SJCRH30 (cell line): ENCODE measurements at places on chromosomes 5 and 9. TPM values are rescaled to one million over a fixed set of nuclear protein-coding genes. Genes with fewer than 3 reads are reported as not detected.

- DNase-seq: peak; percentile 24
- no peaks in the 10 kb centered on the region for H3K36me3 ChIP-seq
- H3K27me3 ChIP-seq: no peaks in the 10 kb centered on the region
Observed at GRCh38 chr5:112848116-112848811, 12.8 kb upstream of the SRP19 start.

DNA sequence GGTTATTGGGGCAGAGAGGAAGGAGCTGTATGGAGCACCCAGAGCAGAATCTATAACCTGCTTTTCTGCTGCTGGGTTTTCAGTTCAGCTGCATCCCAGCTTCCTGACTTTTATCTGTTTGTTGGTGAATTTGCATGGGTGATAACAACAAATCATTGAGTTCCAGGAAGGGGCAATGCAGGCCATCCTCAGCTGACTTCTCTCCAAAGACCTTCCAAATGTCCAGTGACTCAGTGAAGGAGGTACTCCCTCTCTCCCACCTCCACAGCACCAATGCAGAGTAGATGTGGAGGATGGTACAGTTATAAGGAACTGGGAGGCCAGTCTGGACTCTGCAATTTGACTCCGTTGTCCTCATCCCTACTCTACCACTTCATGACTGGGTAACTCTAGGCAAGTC, 1.6 kb upstream of the TXN start:
- 0 out of 2 replicates have a peak, but pooled peaks cover 4% of the 10 kb centered on the region for H3K4me1 ChIP-seq
- no peak for DNase-seq
- no peak overlapping the region for H3K4me3 ChIP-seq
- H3K27me3 ChIP-seq: no peaks in the 10 kb centered on the region
- no peak overlapping the region for H3K27ac ChIP-seq

TMEM267 gene
- 16.2 and 17.3 TPM in 2 replicates for total RNA-seq

DNA sequence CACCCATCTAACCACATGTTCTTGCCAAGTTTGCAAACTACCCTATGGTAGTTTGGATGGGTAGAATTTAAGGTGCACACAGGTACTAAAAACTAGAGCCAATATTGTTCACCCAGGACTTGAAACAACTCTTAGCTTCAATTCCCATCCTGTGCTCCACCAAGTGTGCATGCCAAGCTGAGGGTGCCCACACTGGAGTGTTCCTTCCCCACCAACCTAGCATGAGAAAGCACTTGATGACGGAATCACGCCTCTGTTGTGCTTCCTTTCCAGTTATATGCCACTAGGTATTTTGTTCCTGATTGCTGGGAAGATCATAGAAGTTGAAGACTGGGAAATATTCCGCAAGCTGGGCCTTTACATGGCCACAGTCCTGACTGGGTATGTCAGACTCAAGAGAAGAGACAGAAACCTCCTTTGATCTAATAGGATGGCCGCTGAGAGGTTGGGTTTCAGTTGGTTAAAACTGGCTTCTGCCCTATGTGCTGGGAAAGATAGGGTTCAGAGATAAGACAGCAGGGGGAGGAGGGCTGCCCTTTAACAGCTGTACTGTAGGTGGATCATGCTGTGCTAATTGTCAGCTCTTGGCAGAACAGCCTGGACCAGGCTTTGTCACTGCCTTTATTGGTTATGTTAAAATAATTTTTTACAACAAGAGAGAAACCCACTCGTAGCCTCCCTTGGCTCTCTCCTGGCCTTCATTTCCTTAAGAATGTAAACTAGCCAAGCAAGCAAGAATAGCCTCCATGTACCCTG, 83.5 kb downstream of the SLC1A1 start:
- H3K4me3 ChIP-seq: no peak overlapping the region
- H3K27me3 ChIP-seq: no peaks in the 10 kb centered on the region
- peak; percentile 6 for DNase-seq
- no peak overlapping the region for H3K27ac ChIP-seq
- H3K36me3 ChIP-seq: no peaks in the 10 kb centered on the region
- no peaks in the 10 kb centered on the region for H3K4me1 ChIP-seq

CFAP77 gene
- not detected in 2 replicates for total RNA-seq

DNA sequence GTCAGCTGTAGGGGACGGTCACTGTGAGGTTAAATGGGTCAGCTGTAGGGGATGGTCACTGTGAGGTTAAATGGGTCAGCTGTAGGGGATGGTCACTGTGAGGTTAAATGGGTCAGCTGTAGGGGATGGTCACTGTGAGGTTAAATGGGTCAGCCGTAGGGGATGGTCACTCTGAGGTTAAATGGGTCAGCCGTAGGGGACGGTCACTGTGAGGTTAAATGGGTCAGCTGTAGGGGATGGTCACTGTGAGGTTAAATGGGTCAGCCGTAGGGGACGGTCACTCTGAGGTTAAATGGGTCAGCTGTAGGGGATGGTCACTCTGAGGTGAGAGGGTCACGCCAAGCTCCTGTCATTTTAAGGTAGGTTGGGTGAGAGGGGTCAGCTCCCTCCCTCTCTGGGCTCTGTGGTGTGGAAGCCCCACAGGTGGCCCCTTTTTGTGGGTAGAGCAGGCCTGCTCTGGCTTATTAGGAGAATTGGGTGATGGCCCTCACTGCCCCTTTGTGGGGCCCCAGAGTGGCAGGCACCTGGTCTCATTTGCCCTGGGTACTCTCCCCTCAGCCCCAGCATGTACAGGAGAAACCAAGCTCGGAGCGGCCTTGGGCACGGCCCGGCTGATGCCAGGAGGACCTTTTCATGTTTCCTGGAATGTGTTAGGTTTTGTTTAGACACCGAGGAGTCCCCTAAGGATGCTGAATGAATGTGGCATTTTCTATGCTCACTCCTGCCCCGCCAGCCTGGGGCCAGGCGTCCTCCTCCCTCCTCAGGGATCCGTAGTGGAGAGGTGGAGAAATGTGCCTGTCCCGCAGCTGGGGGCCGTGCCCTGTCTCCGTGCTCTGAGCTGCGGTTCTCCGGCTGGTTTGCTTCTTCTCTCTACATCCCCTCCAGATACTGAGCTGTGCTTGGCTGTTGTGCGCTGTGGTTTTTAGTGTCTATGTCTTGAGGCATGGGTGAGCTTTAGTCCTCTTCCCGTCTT, 31.4 kb downstream of the AHRR start:
- no peaks in the 10 kb centered on the region for H3K27me3 ChIP-seq
- H3K4me1 ChIP-seq: no peaks in the 10 kb centered on the region
- H3K36me3 ChIP-seq: no peaks in the 10 kb centered on the region
- H3K27ac ChIP-seq: no peak overlapping the region
- DNase-seq: no peak

DNA sequence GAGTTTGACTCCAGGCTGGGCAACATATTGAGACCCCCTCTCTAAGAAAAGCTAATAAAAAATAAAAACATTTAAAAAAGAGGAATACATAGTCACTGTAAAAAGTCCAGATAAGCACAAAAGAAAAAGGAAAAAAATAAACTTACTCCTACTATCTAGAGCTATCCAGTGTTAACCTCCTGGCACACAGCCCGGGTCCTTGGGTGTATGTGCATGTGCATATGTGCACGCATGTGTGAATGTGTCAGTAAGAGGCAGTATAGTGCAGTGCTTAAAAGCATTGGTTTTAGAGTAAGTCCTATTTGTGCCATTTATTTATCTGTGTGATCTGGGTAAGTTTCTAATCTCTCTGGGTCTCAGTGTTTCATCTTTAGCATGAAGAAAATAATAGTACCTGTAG, 26.7 kb downstream of the FAM219A start:
- no peak for DNase-seq
- no peaks in the 10 kb centered on the region for H3K27me3 ChIP-seq
- no peaks in the 10 kb centered on the region for H3K4me1 ChIP-seq
- no peak overlapping the region for H3K4me3 ChIP-seq
- H3K27ac ChIP-seq: no peak overlapping the region
- no peaks in the 10 kb centered on the region for H3K36me3 ChIP-seq

GRCh38 chr5:1406681-1407640, 38.3 kb downstream of the SLC6A3 start:
- DNase-seq: no peak
- H3K4me1 ChIP-seq: no peaks in the 10 kb centered on the region
- no peaks in the 10 kb centered on the region for H3K27me3 ChIP-seq
- H3K36me3 ChIP-seq: no peaks in the 10 kb centered on the region
- no peak overlapping the region for H3K27ac ChIP-seq

- H3K27ac ChIP-seq: peak overlapping the region; percentile 84
- peak; percentile 87 for DNase-seq
- H3K27me3 ChIP-seq: no peaks in the 10 kb centered on the region
Observed at GRCh38 chr5:124655921-124656511, 90.4 kb downstream of the ZNF608 start.

SHOC1 gene
- total RNA-seq: 0.58 and 0.85 TPM in 2 replicates

GRCh38 chr5:134296213-134296612, 70.3 kb upstream of the PPP2CA start:
- no peak overlapping the region for H3K27ac ChIP-seq
- H3K36me3 ChIP-seq: no peaks in the 10 kb centered on the region
- H3K4me3 ChIP-seq: no peak overlapping the region
- H3K27me3 ChIP-seq: no peaks in the 10 kb centered on the region
- no peaks in the 10 kb centered on the region for H3K4me1 ChIP-seq
- DNase-seq: no peak

DNA sequence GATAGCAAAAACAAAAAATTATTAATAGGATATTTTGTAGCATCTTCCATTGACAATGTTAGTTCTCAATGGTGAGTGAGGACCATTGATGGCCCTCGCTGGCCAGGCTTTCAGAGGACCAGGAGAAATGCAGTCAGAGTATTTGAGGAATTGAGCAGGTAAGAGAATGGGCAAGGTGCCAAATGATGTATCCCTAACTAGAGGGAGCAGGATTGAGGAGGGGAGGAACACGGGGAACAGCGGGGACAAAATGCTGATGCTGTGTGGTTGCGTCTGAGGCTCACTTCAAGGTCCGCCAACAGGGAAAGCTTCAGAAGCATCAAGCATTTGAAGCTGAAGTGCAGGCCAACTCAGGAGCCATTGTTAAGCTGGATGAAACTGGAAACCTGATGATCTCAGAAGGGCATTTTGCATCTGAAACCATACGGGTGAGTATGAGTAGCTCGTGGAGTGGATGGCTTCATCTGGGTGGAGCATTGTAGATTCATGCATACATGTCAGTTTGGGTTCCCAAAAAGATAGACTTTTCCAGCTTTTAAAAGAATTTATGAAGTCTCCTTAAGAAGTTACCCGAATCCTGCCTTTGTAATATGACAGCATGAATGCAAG, 16.2 kb downstream of the SPTAN1 start:
- peak; percentile 43 for DNase-seq
- H3K27me3 ChIP-seq: no peaks in the 10 kb centered on the region
- H3K27ac ChIP-seq: no peak overlapping the region
- H3K4me3 ChIP-seq: no peak overlapping the region

DNA sequence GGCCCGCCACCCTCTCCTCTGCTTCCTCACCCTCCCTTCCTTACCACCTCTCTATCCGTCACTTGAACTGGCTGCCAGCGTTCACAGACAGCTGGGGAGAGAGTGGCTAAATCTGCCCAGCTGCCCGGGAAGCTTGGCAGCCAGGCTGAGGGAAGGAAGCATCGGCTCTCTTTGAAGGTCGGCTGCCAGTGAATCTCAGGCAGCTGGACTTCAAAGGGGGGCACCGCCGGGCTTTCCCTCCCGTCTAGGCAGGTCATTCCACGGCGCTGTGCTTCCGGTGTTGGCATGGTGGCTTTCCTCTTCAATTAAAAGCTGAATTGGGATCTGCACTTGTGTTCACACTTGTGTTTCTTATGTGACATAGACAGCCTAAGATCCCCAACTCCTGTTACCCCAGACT, 174.0 kb downstream of the GDNF start:
- H3K4me1 ChIP-seq: peaks cover 40% of the 10 kb centered on the region
- peak; percentile 90 for DNase-seq
- peak overlapping the region; percentile 45 for H3K27ac ChIP-seq
- no peaks in the 10 kb centered on the region for H3K36me3 ChIP-seq
- peak overlapping the region; percentile 8; the same call in 1 of the 2 replicates for H3K4me3 ChIP-seq

PCDHGA6 gene
- 4.9 and 5.8 TPM in 2 replicates for total RNA-seq

DNA sequence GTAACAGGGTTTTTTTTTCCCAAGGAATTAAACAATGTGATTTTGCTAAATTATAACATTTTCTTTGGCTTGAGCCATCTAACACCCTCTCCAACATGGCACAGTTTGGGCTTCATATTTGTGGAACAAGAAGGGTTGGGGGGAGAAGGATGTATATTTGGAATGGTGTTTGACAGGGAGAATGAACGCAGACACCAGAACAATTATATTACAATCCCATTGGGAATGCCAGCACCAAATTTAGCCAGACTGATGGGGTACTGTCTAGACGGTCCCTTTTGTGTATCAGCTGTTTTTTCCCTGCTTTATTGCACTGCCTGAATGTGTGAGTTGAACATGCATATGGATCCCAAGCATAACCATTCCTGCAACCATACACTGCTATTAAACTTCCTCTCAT, 130.9 kb upstream of the TMEM161B start:
- no peaks in the 10 kb centered on the region for H3K36me3 ChIP-seq
- no peak overlapping the region for H3K4me3 ChIP-seq
- H3K27ac ChIP-seq: no peak overlapping the region
- no peaks in the 10 kb centered on the region for H3K4me1 ChIP-seq

DNA sequence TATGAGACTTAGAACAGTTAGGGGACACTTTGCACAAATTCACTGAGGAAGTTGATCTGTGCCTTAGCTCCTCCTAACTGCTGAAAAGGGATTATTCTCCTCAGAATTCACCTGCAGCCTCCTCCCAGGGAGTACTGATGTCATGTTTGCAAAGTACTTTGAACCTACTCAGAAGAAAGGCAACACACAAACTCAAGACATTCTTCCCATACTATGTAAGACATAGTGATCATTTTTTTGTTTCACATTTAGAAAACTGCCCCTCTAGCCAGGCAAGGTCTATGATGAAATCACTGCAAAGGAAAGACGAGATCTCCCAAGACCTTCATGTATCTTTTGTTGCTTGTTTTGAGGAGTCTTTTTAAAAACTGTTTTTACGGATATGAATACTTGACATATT, 10.6 kb upstream of the VLDLR start:
- no peaks in the 10 kb centered on the region for H3K27me3 ChIP-seq
- no peak for DNase-seq
- no peaks in the 10 kb centered on the region for H3K4me1 ChIP-seq
- no peaks in the 10 kb centered on the region for H3K36me3 ChIP-seq
- H3K4me3 ChIP-seq: no peak overlapping the region

CA9 gene
- total RNA-seq: 2.5 and 3.2 TPM in 2 replicates

DNA sequence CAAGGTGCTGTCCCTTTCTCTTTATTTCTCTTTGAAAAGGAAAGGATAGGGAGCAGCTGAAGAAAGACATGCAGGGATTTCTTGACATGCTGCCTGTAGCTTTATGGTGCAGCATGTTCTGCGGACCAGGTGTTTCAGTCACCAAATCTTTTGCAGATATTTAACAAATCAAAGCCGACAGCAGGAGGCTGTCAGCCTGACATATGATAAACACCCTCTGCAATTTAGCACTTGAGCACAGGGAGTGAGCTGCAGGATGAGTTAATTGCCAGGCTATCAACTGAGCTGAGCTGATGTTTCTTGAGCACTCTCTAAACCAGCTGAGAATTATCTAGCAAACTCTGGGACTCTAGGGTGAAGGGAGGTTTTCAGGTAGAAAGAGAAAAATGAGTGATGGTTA, 212.8 kb upstream of the ATP10B start:
- DNase-seq: no peak
- no peak overlapping the region for H3K27ac ChIP-seq
- no peak overlapping the region for H3K4me3 ChIP-seq
- H3K4me1 ChIP-seq: no peaks in the 10 kb centered on the region
